ENCODE measurements at places on chromosomes 4 and X.

GRCh38 chrX:100731441-100732281 lies at the start of gene SYTL4:
SYTL4 (minus strand) TSS chrX:100732121; CDS start chrX:100702037, 30,084 bp downstream.
- peak; percentile 45 for DNase-seq

GRCh38 chr4:95701500-95702170 lies 138.3 kb upstream of the PDHA2 start:
- DNase-seq = no peak

DNA sequence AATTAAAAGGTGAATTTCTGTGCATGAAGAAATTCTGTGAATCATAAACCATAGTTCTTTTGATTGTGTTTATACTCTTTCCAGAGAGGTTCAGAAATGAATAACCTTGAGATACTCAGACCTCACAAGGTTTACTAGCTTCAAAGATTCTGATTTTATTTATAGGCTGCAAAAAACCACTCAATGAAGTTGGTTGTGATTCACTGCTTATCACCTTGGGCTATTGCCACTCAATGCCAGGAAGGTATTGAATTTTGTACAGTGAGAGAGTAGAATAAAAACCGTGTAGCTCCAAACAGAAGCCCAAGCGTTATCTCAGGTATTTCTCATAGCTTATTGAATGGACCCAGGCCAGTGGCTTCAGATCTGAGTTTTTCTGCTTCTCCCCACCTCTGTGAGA lies 118.7 kb downstream of the FHIP1A start:
- DNase-seq = no peak

- DNase-seq = no peak
Measured at GRCh38 chr4:85209161-85209560, 242.7 kb upstream of the WDFY3 start.

GRCh38 chr4:74109116-74109869 lies 10.3 kb upstream of the CXCL2 start:
- DNase-seq = peak; percentile 51

DNA sequence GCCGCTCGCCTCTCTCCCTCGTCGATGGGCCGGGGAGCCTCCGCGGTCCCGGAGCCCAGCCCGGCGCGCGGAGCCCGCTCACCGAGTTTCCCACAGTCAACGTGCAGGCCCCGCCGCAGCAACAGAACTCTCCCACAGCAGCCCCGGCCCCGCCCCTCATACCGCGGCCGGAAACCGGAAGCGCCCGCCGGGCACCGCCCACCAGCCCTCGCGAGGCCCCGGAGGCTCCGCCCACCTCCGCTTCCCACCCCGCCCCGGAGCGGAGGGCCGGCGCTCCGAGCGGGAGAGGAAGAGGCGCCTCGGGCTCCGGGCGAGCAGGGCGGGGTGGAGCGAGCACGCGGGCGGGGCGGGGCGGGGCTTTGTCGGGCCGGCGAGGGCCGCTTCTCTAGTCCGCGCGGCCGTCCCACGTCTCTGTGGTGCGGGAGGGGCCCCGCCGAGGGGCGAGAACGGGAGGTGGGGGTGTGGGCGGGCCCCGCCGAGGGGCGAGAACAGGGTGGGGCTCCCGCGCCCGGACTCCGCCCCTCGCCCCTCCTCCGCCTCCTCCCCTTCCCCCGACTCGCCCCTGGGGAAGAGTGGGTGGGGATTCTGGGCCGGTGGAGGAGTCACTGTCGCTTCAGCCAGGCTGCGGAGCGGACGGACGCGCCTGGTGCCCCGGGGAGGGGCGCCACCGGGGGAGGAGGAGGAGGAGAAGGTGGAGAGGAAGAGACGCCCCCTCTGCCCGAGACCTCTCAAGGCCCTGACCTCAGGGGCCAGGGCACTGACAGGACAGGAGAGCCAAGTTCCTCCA lies at the start of the genes ABCD1 and BCAP31:
ABCD1 (plus strand) TSS at position 605 of the 787 bp plus-strand sequence. CDS start 411 bp downstream, outside the sequence.
BCAP31 (minus strand) TSS at position 136 of the 787 bp plus-strand sequence. CDS start 1,143 bp downstream, outside the sequence.
- DNase-seq = peak; percentile 92

DNA sequence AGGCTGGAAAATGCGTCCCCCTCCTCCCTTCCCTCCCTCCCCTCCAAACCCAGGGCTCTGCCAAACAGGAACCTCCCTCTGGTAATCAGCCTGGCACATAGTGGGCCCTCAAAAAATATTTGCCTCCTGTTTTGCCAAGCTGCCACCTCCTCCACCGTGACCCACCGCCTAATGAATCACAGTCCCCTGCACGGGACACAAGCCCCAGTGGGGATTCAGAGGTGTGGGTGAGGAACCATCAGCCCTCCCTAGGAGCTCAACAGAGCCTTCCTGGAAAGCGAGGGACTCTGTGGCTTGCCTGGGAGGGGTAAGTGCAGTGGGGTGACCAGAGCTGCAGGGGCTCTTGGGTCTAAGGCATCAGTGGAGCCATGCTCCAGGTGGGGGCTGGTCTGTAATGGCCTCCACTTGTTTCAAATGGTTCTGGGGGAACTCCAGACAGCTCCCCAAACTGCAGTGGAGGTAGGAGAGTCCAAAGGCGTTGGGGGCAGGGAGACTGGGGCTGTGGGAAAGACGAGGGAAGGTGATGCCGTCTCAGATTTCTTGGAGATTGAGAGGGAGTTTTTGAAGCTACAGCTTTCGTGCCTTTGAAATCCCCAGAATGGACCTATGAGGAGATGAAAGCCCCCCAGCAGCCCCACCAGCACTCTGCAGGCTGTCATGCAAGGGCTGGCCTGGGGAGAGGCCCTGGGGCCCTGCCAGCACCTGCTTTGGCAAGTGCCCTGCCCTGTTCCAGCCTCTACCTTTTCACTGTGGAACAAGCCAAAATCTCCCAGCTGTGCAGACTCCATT lies 1.0 kb upstream of the PPP2R2C start:
- DNase-seq = no peak

GRCh38 chr4:119307606-119308005 lies 14.3 kb downstream of the FABP2 start:
- DNase-seq = no peak

- no peak for DNase-seq
Measured at GRCh38 chr4:33577791-33578190, 2666.5 kb downstream of the ARAP2 start.

GRCh38 chrX:8138252-8138651 lies 32.8 kb downstream of the VCX2 start:
- DNase-seq = no peak

DNA sequence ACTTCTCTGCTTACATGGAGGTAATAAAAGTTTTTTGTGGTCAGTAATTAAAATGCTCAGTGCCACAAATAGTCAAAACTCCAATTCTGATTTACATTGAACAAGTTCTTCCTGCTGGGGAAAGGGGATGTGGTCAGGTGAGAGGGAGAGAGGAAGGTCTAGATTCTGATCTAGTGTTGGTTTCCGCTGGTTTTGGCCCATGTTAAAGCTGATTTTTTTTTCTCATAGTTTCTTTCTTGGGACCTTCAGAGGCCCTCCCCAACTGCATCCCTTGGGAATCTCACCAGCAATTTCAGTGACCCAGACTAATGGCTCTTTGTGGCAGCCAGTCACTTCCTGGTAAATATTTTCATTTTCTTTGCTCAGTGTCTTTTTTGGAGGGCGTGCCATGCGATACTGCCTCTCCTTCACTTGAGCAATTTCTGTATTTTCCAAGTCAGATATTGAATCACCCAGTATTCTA lies 332.7 kb downstream of the RAPGEF2 start:
- DNase-seq = no peak

GRCh38 chr4:82611527-82611926 lies 49.7 kb upstream of the TMEM150C start:
- DNase-seq = no peak

DNA sequence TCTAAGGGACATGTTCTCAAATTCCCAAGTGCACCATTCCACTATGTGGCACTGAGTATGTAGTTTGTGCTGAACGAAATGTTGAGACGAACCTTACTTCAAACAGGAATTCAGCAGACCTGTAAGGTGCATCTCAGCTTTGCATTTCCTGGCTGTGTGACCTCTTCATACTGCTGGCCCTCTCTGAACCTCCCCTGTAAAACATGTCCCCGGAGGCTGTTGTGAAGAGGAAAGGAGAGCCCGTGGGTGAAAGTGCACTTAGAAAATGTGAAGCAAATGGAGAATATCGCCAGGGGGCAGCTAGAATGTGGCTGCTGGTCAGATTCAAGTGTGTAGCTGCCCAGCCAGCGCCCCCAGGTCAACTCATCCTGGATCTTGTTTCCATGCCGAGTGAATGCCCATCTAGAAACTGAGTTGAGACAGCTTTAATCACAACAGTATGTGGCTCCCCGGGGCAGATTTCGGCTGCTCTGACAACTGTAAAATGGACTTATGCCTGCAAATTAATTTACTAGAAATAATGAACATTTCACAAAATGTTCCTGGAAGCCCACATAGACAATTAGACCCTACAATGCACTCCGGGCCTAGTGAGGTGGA lies 263.3 kb downstream of the EVC2 start:
- no peak for DNase-seq

DNA sequence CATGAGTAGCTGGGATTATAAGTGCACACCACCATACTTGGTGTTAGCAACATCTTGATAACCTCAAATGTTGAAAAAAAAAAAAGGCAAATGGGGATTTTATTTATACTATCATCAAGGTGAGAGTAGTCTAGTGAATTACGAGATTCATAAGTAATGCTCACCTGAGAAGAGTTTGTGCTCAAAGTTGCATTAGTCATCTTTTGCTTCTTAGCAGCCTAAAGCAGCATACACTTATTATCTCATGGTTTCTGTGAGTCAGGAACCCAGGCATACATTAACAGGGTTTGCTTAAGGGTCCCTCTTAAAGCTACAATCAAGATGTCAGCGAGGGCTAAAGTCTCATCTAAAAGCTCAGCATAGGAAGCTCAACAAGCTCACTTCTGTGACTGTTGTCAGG lies 8.2 kb upstream of the EXOSC9 start:
- DNase-seq = no peak

DNA sequence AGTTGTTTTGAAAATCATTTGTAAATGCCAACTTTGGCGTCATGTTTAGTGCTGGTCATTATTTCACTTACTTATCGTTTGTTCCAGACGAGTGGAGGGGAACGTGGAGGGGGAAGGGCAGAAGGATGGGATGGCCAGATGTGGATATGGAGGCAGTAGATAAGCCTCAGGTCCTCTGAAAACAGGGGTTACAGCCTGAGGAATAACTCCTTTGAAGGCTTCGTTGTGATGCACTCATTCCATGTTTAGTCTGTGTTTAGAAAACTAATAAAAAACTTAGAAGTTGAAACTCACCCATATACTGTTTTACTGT lies 1.1 kb downstream of the MOB1B start:
- DNase-seq = no peak

DNA sequence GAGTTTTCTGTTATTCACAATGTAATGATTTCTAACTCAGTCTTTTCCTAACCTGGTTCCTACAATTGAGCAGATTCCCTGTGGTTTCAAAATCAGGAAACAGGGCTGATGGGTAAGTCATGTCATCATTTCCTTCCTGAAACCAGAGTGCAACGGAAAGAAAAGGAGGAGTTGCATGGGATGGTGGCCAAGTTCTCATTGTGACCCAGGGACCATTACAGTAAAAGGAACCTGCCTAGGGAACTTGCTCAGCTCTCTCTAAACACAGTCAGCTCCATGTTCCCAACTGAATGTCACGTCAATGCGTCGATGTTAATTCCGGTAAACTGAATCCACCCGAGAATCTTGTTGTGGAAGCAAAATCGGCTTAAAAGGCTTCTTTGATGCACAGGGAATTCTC lies 51.2 kb downstream of the LGI2 start:
- no peak for DNase-seq

GRCh38 chrX:57587607-57588006 lies 4.2 kb upstream of the ZXDB start:
- DNase-seq = no peak

DNA sequence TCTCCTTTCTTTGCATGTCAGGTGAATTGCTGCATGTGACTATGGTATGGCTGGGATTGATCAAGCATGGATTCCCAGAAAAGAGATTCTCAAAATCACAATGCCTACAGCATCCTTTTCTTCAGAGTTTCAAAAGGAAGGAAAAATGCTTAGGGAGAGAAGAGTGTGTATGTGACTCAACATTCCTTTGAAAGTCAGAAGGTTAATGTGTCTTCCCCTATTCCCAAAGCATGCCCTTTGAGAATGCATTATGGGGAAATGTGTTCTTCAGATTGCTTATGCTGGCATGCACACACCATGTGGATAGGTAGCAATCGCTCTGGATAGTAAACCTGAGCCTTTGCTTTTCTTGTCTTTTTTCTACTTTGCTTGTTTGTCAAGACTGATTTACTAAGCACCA lies 78.5 kb downstream of the ELOVL6 start:
- DNase-seq = no peak

DNA sequence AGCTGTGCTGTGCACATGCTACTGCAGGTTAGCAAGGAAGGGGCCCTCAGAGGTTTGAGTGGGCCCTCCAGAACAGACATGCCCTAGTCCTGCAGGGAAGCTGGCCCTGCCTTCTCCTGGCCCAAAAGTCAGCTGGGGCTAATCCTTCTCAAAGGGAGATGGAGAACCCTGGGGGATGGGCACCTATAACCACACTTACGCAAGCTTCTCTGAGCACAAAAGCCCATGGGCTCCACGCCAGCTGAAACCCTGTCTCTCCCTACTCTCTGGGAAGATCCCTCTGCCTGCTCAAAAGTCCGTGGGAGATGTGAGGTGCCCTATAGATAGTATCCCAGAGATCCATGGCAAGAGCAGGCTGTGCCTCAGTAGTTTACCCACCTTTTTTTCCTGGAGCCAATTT lies 58.9 kb upstream of the DKK2 start:
- no peak for DNase-seq

DNA sequence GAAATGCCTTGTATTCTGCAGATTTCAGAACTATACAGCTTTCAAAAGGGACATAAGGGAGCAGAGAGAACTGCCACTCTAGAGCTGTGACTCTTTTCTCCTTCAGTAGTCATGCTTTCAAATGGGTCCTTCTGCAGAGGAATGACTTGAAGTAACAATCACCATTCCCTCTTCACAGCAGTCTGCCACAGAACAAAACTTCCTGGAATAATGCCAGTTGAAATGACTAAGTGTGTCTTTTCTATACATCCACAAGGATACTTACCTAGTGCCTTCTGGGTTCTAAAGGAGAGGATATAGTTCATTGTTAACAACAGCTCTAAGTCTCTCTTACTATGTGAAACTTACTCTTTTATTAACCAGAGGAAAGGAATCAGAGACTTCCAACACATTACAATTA lies 515.4 kb upstream of the ATOH1 start:
- DNase-seq = no peak

DNA sequence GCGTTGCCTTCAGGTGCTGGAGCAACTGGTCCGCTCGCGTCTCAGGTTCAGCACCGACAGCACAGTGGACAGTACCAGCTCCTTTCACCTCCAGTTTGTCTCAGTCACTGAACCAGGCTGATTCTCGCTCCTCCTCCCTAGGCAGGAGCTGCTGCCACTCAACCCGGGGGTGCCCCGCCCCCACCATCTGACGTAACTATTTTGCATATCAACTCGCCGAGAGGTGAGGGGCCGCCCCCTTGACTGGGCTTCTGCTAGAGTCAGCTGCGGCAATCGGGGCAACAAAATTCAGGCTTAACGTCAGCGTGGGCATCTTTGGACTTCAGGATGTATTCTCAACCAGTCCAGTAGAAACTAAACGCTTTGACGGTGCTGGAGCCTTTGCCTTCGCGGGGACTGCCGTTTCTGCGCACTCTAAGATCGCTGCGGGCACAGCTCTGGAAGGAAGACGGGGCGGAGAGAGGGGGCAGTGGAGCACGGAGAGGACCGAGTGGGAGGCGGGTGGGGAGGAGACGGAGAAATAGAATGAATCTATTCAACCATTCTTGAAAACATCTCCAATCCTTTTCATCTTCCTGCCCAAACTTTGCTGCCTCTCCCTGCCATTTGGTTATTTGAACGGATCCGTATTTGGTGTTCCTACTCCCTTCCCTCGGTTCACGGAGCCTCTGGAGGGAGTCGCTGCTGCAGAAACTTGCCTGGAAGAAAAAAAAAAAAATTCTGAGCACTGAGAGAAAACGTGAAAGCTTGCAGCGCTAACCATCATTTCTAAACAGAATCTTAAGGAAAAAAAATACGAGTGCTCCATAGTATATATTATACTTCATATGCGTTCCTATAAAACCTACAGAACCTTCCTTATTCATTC lies at the start of gene FSTL5:
FSTL5 (minus strand) TSS at position 109 of the 868 bp plus-strand sequence. CDS start 52,604 bp downstream, outside the sequence.
- peak; percentile 57 for DNase-seq
